ENCODE measurements at places on chromosomes 2 and 18.
A peak's percentile ranks its signal among the peaks of the same experiment; 100 is the strongest.

DNA sequence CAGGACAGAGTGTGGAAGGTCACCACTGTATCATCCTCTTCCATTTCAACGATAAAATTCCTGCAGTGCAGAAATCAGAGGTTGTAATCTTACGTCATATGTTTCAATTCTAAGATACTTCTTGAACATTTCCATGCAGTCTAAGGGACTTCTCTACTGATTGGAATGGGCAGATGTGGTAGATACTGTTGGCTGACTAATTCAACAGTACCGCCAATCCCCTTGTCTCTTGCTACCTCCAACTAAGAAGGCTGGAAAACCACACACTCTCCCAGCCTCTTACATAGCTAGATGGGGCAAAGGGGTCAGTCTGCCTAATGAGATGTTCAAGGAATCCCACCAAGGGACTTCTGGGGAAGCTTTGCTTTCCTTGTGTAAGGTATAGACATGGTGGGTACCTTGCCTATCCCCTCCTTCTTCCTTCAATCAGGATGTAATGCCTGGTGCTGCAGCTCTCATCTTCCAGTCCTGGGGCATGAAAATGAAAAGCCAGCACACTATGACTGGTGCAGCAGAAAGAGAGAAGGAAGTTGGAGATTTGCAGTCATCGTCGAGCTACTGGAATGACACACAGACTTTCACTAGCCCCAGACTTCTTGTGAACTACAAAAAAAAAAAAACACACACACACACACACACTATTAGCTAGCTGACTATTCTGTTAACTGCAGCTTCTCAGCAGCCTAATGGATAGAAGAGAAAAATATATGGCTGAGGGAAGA lies 84.1 kb downstream of the ALPK2 start:
- no peak for DNase-seq

- DNase-seq: no peak
These were observed 210.9 kb upstream of the SMAD7 start for GRCh38 chr18:49161627-49162026.

- peak; percentile 73 for DNase-seq
These were observed 233.4 kb upstream of the SIX3 start for GRCh38 chr2:44707945-44708660.

DNA sequence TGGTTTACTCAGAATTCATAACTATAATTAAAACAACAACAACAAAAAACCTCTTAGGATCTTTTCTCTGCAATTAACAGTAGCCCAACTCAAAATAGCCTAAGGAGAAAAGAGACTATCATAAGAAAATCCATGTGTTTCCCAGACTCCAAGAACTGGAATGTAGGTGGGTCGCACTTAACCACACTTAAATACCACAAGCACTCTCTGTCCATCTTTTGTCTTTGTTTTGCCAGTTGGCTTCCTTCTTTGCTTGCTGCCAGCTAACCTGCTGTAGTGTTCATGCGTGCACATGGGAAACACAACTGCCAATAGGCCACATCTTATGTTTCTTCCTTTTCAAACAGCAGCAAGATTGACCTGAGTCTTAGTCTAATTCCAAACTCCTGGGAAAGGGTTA lies 24.1 kb upstream of the ACVR1 start:
- no peak for DNase-seq

- DNase-seq: no peak
These were observed 90.0 kb downstream of the MBP start for GRCh38 chr18:77042583-77042982.

DNA sequence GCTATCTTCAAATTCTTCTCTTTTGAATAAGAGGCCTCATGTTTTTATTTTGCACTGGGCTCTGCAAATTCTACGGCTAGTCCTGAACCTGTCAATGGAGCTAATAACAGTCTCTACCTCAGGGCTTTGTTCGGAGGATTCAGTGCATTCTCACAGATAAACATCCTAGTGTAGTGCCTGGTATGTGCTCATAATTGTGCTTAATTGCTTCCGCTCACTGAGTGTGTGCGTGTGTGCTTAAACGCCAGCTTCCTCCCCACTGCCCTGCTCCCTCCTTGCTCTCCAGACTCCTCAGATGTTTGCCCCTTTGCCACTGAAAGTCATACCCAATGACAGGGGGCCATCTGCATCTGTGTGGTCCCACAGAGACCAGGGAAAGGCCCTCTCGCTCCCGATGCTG lies 6.7 kb downstream of the GYPC start:
- DNase-seq: peak; percentile 40

DNA sequence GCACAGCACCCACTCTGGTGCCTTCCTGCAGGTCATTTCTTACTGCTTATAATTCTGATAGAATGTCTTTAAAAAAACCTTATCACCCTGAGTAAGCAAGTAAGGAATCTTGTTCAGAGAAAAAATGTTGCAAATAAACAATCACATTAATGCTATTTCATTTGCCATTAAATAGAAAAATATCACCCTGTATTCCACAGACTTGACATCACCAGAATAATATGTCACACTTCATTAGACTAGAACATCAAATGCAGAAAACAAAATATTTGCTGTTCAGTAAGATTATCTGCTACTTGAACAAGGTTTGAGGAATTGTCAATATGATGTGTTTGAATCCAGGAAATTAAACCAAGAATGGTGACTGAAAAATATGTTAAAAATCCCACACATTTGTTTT lies 236.6 kb upstream of the MMADHC start:
- no peak for DNase-seq

GRCh38 chr2:236257575-236257974 lies 6.6 kb downstream of the ASB18 start:
- no peak for DNase-seq

- no peak for DNase-seq
These were observed 348.3 kb downstream of the ADCYAP1 start for GRCh38 chr18:1252936-1253335.

DNA sequence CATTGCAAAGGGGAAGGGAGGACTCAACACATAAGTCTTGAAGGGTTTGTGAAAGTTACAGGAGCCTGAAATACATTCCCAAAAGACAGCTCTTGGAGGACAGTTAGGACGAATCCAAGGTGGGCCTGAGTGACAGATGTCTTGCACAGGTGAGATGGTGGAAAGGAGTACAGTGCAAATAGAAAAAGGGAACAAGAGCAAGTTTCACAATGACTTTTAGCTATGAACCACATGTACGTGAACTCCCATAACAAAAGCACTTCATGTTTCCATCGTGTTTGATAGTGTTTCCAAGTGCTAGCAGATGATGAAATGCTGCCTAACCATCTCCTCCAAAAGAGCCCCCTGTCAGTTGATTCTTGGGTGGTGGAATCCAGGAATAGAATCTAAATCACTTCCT lies 1.8 kb downstream of the IL18RAP start:
- DNase-seq: no peak

- no peak for DNase-seq
These were observed 7.0 kb downstream of the CROCC2 start for GRCh38 chr2:240912878-240913809.

DNA sequence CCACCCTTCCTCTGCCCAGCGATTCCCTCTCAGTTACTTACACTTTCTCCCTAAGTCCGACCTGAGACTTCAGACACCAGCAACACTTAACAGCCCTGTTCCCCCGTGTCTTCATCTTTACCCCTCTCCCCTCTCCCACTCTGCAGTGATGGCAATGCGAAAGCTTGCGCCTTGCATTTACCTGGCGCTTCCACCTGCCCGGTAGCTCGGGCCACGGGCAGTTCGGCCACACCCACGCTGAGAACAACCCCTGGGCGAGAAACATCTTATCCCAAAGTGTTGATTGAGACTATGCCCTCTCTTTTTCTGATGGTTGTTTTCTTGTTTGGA lies 558 bp downstream of the DNAJC10 start:
- peak; percentile 85 for DNase-seq

GRCh38 chr2:96530474-96531357 lies 5.8 kb upstream of the ARID5A start:
- DNase-seq: no peak

DNA sequence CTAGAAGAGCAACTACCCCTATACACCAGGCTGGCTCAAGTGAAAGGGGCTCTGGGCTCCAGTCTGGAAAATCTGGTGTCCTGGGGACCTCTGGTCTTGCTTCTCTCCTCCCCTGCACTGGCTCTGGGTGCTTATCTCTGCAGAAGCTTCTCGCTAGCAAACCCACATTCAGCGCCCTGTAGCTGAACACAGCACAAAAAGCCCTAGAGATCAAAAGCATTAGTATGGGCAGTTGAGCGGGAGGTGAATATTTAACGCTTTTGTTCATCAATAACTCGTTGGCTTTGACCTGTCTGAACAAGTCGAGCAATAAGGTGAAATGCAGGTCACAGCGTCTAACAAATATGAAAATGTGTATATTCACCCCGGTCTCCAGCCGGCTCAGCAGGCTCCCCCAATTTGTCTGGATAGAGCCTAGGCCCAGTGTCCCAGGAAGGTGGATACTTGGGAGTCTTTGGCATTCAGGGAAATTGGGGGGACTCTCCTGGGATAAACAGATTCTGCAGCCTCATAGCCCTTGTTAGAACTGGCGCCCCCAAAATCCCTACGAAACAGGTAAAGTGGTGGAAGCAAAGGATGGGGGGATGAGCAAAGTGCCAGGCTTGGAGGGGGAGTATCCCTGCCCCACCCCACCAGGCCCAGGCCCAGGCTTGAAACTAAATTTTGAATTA lies 2.5 kb upstream of the HOXD4 start:
- DNase-seq: no peak

DNA sequence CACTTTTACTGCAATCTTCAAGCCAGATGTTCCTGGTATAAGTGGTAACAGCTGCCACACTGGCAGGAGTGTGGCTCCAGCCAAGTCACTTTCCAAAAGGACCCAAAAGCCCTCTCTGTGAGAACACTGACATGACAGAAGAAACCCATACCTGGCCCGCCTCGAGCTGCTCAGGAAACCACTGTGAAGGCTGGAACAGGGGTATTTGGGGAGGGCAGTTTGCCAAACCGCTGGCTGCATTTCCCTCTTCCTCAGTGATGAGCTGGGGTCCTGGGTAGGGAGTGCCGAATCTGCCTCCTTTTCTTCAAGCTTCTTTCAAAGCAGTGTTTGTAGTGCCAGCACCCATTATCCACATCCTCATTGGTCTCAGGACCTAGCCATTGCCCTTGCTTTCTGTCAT lies 10.3 kb upstream of the OSR1 start:
- DNase-seq: no peak

- no peak for DNase-seq
These were observed 25.7 kb downstream of the DHX57 start for GRCh38 chr2:38850045-38850444.

GRCh38 chr2:33494155-33494779 lies 17.8 kb downstream of the RASGRP3 start:
- no peak for DNase-seq

GRCh38 chr2:113891265-113891959 lies 1.5 kb downstream of the ACTR3 start:
- no peak for DNase-seq

DNA sequence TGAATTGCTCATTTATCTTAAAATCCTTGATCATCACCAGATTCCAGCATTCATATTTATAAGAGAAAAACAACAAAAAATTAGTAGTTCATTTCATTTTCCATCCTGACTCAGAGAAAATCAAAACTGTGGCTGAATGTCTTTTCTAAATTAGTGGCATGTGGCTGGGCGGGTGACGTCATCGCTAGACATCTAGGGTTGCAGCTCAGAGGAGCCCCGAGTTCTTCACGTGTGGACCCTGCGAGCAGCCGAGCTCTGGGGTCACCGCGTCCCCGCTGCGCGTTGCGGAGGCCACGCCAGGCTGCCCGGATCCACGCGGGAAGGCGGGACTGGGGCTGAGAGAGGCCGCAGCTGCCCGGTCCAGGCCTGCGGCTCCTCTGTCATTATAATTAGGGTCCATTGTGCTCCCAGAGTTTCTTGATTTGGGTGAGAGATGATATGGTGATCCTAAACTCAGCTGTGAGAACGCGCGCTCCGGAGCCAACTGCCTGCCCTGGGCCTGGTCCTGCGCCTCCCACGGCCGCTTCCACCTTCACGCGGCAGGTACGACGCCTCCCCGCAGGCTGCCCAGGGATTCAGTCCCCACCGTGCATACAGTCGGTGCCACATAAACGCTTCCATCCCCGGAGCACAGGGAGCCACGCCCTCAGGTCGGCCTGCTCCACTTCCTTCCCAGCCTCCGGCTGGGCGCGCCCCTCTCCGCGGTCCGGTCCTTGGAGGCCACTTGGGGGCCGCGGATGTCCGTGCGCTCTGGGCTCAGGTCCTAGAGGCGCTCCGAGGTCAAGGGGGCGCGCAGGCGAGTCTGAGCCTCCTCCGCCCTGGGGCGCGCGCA lies 56.5 kb downstream of the TMEM18 start:
- DNase-seq: no peak

- peak; percentile 40 for DNase-seq
These were observed 97.9 kb upstream of the DLX2 start for GRCh38 chr2:172200495-172201085.

DNA sequence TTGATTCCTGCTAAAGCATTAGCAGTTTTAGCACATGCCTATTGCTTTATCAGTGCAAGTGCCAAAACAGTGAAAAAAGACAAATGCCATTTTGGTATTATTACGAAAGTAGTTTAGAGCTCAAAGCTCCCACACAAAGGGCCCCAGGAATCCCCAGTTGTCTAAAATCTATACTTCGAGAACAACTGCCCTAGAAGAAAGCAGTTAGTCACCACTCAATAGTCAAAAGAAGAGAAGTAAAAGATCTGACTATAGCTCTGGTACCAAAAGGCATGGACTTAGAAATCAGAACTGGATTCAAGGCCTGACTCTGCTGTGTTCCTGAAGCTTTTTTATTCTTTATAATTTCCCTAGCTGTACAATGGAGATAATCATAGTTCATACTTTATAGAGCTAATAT lies 21.8 kb downstream of the SCN3A start:
- no peak for DNase-seq

GRCh38 chr2:187232749-187233148 lies 215.3 kb downstream of the CALCRL start:
- DNase-seq: no peak

DNA sequence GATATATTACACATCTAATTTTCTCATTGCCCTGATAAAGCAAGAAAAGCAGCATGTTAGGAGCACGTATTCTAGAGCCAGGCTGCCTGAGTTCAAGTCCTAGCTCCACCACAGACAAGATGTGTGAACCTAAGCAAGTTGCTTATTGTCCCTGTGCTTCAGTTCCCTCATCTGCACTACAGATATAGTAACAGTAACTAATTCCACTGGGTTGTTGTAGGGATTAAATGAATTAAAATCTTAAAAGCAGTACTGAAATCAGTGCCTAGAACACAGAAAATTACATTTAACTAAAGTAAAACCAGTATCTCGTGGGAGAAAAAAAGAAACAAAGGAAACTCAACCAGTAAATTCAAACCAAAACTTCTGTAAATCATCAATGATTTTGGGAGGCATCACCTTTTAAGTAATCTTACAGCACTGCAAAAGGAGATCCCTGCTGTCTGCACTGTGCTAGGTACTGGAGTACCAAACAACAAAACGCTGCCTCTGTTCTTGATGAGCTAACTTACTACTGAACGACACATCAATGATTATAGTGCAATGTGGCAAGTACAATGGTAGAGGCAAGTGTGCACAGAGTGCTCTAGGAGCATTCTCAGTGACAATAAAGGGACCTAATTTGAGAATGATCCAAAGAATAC lies 7.9 kb downstream of the MAP3K2 start:
- no peak for DNase-seq

GRCh38 chr2:68366083-68366560 lies 1.0 kb downstream of the PLEK start:
- DNase-seq: no peak

GRCh38 chr2:29309090-29310029 lies 194.1 kb downstream of the CLIP4 start:
- DNase-seq: peak; percentile 0

- no peak for DNase-seq
These were observed 17.7 kb downstream of the COL5A2 start for GRCh38 chr2:189161894-189162293.

Measured in NCI-H748 treated with DMSO at 0.1 percent for 48 hours (cell line).